ENCODE measurements at places on chromosomes 12 and 14.

- DNase-seq = no peak
Measured at GRCh38 chr12:33654313-33654712, 214.7 kb upstream of the SYT10 start.

- no peak for DNase-seq
Measured at GRCh38 chr12:1530592-1531152, 63.7 kb downstream of the FBXL14 start.

- no peak for DNase-seq
Measured at GRCh38 chr12:100435957-100436356, 37.7 kb upstream of the NR1H4 start.

DNA sequence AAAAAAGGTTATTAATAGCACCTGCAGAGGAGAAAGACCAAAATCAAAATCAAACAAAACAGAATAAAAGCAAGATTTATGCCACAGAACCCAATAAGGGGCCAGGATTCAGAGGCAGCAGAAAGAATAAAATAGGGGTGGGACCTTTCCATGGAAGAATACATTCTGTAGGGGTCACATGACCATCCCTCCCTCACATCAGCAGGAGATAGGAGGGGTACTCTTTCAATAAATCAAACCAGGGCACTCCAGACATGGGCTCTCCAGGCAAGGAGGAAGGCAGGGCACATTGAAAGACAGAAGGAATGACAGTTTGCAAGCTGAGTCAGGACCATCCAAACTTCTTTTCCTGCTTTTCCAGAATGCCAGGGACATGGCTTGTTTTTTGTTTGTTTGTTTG lies 39.8 kb downstream of the OTX2 start:
- DNase-seq = no peak

GRCh38 chr12:41563051-41563450 lies 374.9 kb downstream of the PDZRN4 start:
- DNase-seq = no peak

- no peak for DNase-seq
Measured at GRCh38 chr12:117507548-117507947, 146.1 kb upstream of the NOS1 start.

- no peak for DNase-seq
Measured at GRCh38 chr14:24285351-24285750, 14.0 kb upstream of the RABGGTA start.

- DNase-seq = no peak
Measured at GRCh38 chr12:42565633-42566032, 23.9 kb downstream of the PRICKLE1 start.

DNA sequence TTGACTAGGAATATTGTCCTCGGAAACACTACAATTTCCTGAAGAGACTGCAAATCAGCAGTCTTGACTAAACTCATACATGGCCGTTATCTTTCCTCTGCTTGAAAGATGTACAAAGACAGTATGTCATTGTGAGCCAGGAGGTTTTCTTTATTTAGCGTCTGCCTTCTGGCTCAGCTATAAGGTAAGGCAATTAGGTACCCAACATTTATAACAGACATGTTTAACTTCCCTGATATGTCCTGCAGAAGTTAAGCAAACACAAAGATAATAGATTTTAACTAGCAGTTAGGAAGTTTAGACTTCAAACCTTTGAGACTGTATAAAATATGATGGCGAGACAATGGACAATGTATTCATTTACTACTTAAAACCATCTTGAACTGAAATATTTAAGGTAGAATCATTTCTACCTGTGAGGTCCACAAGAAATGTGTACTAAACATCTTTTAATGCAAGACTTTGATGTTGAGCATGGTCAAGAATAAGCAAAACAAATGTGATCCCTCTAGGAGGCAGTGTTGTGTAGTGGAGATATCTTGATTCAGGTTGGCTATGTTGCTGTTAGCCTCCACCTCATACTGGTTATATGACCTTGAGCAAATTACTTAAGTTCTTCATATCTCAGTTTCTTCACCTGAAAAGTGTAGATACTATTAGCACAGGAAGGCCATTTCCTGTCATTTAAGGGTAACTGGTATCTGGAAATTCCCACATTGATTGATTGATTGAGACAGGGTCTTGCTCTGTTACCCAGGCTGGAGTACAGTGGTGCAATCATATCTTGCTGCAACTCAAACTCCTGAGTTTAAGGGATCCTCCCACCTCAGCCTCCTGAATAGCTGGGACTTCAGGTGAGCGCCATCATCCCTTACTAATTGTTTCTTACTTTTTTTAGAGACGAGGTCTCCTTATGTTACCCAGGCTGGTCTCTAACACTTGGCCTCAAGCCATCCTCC lies 96.3 kb upstream of the EEA1 start:
- DNase-seq = no peak

- DNase-seq = no peak
Measured at GRCh38 chr12:97461553-97461952, 1.1 kb upstream of the RMST start.

DNA sequence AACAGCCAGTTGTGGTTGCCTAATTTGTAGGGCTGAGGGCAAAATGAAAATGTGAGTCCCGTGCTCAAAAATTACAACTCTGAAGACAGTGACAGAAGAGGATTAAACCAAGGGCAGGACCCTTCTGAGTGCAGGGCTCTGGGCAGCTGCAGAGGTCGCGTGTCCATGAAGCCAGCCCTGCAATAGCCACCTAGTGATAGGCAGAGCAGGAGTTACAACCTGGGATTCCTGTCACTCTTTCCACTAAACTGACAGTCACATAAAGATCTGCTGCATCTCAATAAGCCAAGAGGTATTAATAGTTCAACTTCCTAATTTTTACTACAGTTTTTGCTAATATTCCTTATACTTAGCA lies 94.1 kb downstream of the SLC2A13 start:
- no peak for DNase-seq

DNA sequence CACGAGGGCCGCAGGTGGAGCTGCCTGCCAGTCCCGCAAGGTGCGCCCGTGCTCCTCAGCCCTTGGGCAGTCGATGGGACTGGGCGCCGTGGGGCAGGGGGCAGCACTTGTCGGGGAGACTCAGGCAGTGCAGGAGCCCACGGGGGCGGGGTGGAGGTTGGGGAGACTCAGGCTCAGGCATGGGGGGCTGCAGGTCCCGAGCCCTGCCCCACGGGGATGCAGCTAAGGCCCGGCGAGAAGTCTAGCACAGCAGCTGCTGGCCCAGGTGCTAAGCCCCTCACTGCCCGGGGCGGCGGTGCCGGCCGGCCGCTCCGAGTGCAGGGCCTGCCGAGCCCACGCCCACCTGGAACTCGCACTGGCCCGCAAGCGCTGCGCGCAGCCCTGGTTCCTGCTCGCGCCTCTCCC lies 39.2 kb upstream of the P2RX7 start:
- no peak for DNase-seq

DNA sequence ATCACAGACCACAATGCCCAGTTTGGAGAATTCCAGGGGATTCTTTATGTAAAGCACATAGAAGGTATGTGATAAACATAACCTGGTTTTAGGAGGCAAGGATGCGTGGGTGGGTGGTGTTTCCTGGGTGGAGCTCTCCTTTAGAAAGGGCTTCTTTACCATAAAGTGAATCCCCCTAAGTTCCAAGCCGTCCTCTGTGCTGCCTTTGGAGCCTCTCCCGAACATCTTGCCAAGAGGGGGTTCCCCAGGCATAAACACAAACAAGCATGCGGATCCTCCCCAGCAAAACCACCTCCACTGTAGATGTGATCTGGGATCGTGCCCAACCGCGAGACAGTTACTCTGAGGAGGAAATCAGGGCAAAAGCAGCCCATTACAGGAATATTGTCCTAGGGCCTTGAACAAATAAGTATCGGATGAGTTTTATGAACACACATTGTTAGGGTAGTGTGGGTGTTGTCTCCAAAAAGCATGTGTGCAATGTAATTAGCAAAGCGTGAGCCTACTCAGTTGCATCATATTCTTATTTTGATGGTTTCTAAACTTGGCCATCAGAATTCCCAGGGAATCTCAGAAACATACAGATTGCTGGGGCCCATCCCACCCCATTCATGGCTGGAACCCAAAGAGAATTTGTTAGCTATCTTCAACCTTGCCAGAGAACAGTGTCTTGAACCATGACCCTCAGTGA lies 48.8 kb upstream of the CORO1C start:
- DNase-seq = no peak

GRCh38 chr14:47207617-47208016 lies 467.8 kb downstream of the MDGA2 start:
- DNase-seq = no peak

- no peak for DNase-seq
Measured at GRCh38 chr12:67929384-67929772, 59.9 kb upstream of the IFNG-AS1 start.

- no peak for DNase-seq
Measured at GRCh38 chr12:80412343-80412953, 31.6 kb upstream of the PTPRQ start.

- DNase-seq = no peak
Measured at GRCh38 chr12:108174641-108175040, 45.6 kb downstream of the WSCD2 start.

DNA sequence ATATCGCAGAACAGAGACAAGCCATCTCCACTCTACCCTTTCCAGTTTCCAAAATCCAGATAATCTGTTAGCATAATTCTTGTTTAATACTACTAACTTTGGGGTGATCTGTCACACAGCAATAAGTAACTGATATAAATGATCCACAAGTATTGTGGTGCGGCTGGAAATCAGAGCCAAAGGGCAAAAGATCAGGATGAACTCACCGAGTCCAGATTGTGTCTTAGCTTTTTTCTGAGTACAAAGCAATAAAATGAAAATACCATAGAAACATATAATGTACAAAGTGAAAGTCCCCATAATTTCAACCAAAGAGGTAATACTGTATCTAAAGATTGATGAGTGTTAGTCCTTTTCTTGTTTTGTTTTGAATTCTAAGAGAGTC lies 17.4 kb downstream of the HECTD1 start:
- DNase-seq = no peak

GRCh38 chr12:76929499-76929898 lies 50.7 kb upstream of the CSRP2 start:
- no peak for DNase-seq

DNA sequence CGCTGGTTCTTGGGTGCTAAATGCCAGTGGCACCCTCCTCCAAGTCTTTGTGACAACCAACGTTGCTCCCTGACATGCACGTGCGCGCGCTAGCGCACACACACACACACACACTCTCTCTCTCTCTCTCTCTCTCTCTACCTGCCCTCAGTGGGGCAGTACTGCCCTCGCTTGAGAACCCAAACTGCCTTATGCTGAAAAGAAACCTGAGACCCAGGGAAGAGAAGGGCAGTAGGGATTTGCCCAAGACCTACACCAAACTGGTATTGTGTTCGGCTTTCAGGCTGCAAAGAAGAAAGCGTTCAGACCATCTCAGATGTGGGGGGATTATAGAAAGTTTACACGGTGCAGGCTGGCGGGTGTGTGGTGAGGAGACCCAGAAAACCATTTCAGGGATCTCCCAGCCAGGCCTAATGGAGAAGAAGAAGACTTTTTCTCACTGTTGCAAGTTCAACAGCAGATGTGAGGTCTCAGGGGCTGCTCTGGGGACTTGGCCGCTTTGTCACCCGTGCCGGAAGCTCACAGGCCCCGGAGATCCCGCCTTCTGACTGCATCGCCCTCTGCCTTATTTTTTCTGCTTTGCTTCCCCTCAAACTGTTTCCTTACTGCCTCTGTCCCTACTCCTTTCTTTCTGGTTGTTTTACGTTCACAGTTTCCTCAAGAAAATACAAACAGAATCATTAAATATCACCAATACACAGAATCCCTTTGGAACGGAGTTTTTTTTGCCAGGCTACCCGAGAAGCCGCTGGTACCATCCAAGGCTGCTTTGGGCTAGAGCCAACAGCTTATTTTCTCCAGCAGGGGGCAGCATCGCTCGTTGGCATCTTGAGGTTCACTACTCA lies 82.4 kb downstream of the PPM1A start:
- peak; percentile 42 for DNase-seq

- no peak for DNase-seq
Measured at GRCh38 chr12:68225576-68226476, at the start of gene IL26. IL26 (minus strand) TSS chr12:68225810; CDS start chr12:68225756, 54 bp downstream.

DNA sequence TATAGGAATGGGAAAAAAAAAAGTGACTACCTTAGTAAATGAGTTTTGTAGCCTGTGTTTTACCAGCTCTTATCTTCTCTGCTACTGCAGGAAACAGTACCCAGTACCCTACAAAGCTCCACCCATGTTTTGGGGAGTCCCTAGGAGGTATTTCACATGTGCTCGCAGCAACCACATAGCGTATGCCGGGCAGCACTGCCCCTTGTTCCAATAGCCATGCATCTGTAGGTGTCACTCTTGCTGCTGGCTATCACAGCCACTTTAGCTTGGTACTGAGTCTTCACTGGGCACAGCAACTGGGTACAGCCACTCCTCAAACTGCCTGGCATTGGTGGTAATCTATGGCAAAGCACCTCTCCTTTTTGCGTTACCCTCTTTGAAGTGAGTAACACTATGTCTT lies 2.0 kb upstream of the MDM1 start:
- DNase-seq = no peak

DNA sequence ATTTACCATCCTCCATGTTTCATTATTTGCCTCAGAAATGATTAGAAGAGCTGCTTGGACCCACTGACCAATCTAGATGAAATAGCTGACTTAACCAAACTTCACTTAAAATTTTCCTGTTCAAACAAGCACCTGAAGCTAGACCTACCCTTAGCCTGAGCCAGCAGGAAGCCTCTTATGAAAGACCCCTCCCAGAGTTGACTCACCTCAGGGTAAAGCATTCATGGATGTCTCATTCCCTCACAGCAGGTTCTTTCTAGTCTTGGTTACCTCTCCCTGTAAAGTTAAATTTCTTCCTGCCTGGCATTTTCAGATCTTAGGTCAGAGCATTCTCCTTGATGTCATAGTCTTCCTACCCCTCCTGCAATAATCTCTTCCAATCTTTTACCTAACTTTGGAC lies 1209.8 kb downstream of the FLRT2 start:
- no peak for DNase-seq

GRCh38 chr14:31568161-31568560 lies 7.0 kb downstream of the NUBPL start:
- no peak for DNase-seq

GRCh38 chr12:57127726-57128518 lies at the start of gene LRP1:
LRP1 (plus strand) TSS chr12:57128483; CDS start chr12:57128965, 482 bp downstream.
- peak; percentile 69 for DNase-seq

DNA sequence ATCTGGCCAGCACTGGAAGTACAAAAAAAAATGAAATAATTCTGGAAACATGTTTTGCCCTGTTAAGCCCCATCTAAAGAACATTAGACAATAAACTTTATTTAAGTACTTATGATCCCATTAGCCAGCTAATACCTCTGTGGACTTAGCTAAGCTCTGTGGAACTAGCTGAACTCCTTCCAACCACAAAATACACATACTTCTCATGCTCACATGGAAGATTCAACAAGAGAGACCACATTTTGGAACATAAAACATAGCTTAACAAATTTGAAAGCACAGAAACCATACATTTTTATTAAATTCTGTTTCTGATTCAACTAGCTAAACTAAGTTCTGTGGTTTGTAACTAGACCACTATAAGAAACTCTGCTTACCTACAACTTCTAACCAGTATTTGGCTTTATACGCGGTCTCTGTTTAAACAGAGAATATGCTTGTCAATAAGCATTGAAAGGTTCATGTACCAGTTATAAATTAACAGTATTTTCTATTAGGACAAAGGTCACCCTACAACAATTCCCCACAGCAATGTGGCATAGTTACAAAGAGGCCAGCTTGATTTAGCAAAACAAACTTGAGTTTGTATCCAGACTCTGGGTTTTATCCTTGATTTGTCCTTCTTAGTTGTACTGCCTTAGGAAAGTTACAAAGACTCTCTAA lies 300.1 kb downstream of the C12orf50 start:
- DNase-seq = no peak

GRCh38 chr12:103810111-103810510 lies 30.9 kb downstream of the NT5DC3 start:
- no peak for DNase-seq

GRCh38 chr12:121581686-121582429 lies 1.0 kb upstream of the KDM2B start:
- DNase-seq = no peak

- no peak for DNase-seq
Measured at GRCh38 chr14:70096866-70097265, 91.9 kb downstream of the SLC8A3 start.
